T follicular helper cell (primary cell): ENCODE measurements at places on chromosomes 16 and 17.

- no peak for DNase-seq
Observed at GRCh38 chr16:85052536-85052935, 24.9 kb downstream of the KIAA0513 start.

- no peak for DNase-seq
Observed at GRCh38 chr17:79454826-79455225, 156.0 kb downstream of the RBFOX3 start.

DNA sequence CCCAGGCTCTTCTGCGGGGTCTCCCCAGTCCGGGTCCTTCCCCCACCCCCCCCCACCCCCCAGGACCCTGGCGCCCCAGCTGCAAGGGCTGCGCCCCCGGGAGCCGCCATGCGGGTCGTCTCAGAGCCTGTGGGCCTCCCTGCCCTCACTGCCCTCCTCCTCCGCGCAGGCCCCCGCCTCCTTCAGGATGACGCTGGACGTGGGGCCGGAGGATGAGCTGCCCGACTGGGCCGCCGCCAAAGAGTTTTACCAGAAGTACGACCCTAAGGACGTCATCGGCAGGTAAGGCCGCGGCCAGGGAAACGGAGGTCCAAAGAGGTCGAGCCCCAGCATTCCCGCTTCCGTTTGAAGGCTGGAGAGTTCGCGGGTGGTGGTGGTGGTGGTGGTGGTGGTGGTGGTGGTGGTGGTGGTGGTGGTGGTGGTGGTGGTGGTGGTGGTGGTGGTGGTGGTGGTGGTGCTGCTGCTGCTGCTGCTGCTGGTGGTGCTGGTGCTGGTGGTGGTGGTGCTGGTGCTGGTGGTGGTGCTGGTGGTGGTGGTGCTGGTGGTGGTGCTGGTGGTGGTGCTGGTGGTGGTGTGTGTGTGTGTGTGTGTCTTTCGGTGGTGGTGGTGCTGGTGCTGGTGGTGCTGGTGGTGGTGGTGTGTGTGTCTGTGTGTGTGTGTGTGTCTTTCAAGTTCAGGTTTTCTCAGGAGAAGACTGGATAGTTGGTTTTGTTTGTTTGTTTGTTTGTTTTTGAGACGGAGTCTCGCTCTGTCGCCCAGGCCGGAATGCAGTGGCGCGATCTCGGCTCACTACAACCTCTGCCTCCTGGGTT, 615 bp downstream of the PHKG2 start:
- no peak for DNase-seq

- no peak for DNase-seq
Observed at GRCh38 chr17:35056013-35056412, 7.5 kb downstream of the RFFL start.

DNA sequence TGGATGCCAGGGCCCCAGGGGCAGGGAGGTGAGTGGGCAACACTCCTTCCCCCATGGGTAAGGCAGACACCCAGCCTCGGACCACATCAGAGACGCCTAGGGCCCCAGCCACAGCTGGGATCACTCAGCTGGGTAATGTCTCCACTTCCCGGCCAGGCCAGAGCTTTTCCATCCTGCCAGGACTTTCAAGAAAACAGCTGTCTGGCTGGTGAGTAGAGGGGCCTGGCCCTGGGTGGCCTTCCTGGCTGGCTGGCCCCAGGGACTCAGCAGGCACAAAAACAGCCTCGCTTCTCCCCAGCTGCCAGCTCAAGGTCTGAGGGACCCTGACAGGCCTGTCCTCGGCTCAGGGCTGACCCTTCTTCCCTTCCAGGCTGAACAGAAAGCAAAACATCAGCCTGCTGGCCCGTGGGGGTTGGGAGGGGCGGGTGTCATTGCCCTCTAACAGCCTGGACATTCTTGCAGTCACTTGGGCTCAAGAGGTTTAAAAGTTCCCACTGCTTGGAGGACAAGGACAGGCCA, 45.3 kb upstream of the JPH3 start:
- DNase-seq: no peak

GRCh38 chr17:73362697-73363096, 50.9 kb upstream of the CDC42EP4 start:
- no peak for DNase-seq

GRCh38 chr16:67393111-67393787, at the start of gene TPPP3:
TPPP3 (minus strand) TSS chr16:67393498; CDS start chr16:67391111, 2,387 bp downstream.
- no peak for DNase-seq

DNA sequence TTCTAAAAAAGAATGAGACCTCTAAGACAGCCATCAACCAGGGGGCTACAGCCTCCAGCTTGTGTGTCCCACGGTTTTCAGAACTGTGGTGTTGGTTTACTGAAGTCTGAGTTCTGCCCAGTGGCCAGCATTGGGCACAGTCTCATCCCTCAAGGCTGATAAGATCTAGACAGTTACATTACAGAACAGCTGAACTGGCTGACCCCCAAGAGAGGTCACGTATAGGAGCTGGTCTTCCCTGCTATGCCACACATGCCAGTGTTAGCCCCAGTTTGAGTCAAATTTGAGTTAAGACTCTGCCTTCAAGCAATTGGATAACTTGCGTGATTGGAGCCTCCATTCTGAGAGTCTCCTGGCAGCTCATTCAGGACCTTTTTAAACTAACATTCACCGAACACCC, 14.8 kb upstream of the NUP93 start:
- DNase-seq: no peak

- no peak for DNase-seq
Observed at GRCh38 chr17:17321356-17322025, 18.3 kb downstream of the NT5M start.

- DNase-seq: no peak
Observed at GRCh38 chr17:8430966-8431365, 4.7 kb upstream of the NDEL1 start.

GRCh38 chr17:49748791-49749190, 15.1 kb downstream of the FAM117A start:
- DNase-seq: peak; percentile 50

GRCh38 chr17:75707079-75707571, 14.1 kb upstream of the ITGB4 start:
- DNase-seq: no peak

DNA sequence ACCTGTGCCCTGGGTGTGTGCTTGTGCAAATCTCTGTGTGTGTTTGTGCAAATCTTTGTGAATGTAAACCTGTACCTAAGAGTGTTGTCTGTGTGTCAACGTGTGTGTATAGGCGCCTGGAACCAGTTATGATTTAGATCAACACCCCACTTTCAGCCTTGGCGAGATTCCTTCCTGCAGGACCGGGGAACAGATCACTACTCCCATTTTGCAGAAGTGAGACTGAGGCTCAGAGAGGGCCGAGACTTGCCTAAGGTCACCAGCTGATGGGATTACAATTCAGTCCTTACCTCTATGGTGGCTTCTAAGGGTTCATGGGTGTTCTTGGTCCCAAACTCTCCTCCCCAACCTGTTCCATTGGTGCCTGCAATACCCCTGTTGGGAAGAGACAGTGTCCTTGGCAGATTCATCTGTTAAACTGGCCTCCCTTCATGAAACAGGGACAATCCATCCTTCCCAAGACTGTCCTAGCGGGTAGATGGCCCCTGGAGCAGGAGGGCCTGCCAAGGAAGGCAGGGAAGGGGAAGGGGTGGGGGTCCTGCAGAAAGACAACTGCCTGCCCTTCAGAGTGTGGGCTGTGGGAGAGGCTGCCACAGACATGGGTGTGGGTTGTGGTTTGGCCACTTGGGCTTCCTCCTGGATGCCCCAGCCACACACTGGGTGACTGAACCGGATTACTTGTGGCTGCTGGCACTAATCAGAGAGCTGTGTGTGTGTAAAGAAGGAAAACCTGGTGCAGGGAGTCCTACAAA, 6.9 kb upstream of the MAPK7 start:
- DNase-seq: no peak

GRCh38 chr17:37541880-37542660, 52.4 kb downstream of the DUSP14 start:
- no peak for DNase-seq

- DNase-seq: no peak
Observed at GRCh38 chr16:75219838-75220237, 1.1 kb downstream of the CTRB1 start.

DNA sequence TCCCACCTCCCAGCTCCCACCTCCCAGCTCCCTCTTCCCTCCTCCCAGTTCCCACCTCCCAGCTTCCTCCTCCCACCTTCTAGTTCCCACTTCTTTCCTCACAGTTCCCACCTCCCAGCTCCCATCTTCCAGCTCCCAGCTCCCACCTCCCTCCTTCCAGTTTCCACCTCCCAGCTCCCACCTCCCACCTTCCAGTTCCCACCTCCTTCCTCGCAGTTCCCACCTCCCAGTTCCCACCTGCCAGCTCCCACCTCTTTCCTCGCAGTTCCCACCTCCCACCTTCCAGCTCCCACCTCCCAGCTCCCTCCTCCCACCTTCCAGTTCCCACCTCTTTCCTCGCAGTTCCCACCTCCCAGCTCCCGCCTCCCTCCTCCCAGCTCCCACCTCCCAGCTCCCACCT, 10.4 kb upstream of the MC1R start:
- DNase-seq: no peak

DNA sequence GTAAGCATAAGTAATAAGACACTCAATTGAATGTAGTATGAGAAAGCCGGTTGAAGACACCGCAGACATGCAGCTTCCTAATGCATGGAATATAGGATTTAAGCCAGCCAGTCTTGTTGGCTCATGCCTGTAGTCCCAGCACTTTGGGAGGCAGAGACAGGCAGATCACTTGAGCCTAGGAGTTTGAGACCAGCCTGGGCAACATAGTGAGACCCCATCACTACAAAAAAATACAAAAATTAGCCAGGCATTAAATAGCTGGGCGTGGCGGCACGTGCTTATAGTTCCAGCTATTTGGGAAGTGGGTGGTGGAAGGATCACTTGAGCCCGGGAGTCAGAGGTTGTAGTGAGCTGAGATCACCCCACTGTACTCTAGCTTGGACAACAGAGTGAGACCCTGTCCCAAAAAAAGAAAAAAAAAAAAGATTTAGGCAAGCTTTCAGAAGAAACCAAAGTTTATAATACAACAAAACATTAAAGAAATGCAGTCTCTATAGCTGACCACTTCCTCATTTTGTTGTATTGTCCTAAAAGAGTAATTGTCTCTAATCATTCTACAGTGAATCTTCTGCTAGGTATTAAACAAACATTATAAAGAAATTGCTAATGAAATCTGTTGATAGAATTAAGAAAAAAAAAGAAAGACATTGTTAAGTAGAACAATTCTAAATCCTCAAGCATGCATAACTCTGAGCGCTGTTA, 68.6 kb upstream of the KIFC3 start:
- DNase-seq: no peak

DNA sequence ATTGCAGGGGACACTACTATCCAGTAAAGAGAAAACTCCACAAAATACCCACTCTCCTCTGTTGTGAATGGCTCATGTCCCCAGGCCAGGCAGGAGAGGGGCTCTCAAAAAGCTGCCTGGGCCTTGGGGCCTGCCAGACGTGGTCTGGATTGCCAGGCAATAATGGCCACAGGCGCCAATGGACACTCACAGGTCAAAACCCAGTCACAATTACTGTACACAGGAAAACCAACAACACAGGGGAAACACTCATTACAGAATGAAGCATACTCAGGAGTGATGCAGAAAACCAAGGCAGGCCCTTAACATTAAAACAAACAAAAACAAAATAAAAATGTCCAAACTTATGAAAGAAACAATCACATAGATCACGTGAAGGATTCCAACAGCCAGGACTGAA, 35.1 kb upstream of the SREBF1 start:
- DNase-seq: no peak

DNA sequence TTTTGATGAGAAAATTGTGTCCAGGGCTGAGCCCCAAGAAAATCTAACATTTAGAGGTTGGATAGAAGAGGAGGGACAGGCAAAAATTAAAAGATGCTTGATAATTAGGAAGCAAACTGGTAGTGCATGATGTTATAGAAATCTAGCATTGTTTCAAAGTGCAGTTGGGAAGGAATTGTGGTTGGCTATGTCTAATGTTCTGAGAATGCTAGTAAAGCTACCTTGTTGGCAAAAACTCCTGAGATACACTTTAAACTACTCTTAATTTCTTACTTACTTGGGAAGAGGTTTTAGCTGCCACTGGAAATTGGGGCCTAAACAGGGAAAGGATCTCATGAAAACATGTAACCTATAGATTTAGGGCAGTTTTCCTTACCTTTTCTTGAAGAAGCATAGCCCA, 48.3 kb downstream of the MAP2K4 start:
- no peak for DNase-seq

- DNase-seq: no peak
Observed at GRCh38 chr16:49589544-49590031, 216.0 kb downstream of the C16orf78 start.

DNA sequence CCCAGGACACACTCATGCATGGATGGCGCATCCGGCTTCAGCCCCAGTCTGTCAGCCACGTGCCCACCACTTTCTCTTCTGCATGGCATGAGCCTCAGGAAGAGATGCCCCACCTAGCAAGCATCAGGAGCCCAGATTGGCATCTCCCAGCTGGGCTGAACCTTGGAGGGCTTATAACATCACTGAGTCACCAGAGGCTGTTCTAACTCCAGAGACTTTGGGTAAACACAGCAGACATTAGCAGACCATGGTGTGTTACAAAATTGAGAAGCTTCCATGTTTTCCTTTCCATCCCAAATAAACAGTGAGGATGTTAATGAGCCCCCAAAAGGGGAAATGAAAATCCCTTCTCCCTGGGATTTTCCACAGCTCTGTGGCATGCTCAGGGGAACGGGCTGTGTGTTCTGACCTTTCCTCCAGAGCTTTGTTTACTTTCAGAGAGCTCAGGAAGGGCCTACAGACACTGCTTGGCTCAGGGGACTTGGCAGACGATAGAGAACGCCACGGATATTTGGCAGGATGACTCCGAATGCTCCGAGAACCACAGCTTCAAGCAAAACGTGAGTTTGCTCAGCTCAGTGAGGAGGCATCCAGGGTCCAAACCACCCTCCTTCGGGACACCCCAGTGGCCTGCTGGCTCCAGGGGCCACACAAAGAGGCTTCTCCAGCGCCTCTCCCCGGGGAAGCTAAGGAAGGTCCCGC, 16.5 kb downstream of the GLP2R start:
- DNase-seq: no peak

- no peak for DNase-seq
Observed at GRCh38 chr17:16282522-16282921, 65.5 kb downstream of the PIGL start.

GRCh38 chr16:83989300-83989699, 21.3 kb downstream of the NECAB2 start:
- no peak for DNase-seq
